ENCODE measurements at places on chromosomes 12 and 14.

GRCh38 chr12:66932126-66932525 lies 253.2 kb upstream of the GRIP1 start:
- DNase-seq, result no peak

DNA sequence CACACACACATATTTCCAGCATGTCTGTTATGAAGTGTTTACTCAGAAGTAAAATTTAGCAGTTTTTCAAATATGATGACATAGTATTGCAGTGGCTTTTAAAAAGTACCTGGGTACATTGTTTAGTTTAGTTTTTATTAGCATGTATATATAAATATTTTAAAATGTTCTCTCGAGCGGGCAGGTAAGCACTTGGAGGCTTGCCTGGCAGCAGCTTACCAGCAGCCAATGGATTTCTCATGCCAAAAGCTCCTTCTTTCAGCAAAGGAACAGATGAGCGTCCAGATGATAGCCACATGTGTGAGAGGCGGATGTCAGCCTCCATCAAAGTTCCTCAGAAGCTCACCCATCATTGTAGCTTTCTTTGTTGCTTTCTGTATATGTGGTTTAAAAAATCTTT lies 57.2 kb upstream of the LRIG3 start:
- DNase-seq, result no peak

GRCh38 chr14:86902176-86902950 lies 1090.6 kb downstream of the GALC start:
- DNase-seq, result no peak

- no peak for DNase-seq
Measured at GRCh38 chr14:68173227-68173972, 353.8 kb downstream of the RAD51B start.

- DNase-seq, result peak; percentile 85
Measured at GRCh38 chr12:39103552-39104165, 198.3 kb upstream of the CPNE8 start.

GRCh38 chr14:102352213-102352612 lies 10.5 kb downstream of the CINP start:
- no peak for DNase-seq

- DNase-seq, result no peak
Measured at GRCh38 chr12:1644534-1645438, 15.8 kb downstream of the WNT5B start.

- no peak for DNase-seq
Measured at GRCh38 chr12:132154941-132155770, 10.9 kb downstream of the NOC4L start.

GRCh38 chr12:45336762-45337596 lies 121.1 kb downstream of the ANO6 start:
- no peak for DNase-seq

GRCh38 chr14:24870949-24871701 lies 178.8 kb downstream of the STXBP6 start:
- DNase-seq, result no peak

DNA sequence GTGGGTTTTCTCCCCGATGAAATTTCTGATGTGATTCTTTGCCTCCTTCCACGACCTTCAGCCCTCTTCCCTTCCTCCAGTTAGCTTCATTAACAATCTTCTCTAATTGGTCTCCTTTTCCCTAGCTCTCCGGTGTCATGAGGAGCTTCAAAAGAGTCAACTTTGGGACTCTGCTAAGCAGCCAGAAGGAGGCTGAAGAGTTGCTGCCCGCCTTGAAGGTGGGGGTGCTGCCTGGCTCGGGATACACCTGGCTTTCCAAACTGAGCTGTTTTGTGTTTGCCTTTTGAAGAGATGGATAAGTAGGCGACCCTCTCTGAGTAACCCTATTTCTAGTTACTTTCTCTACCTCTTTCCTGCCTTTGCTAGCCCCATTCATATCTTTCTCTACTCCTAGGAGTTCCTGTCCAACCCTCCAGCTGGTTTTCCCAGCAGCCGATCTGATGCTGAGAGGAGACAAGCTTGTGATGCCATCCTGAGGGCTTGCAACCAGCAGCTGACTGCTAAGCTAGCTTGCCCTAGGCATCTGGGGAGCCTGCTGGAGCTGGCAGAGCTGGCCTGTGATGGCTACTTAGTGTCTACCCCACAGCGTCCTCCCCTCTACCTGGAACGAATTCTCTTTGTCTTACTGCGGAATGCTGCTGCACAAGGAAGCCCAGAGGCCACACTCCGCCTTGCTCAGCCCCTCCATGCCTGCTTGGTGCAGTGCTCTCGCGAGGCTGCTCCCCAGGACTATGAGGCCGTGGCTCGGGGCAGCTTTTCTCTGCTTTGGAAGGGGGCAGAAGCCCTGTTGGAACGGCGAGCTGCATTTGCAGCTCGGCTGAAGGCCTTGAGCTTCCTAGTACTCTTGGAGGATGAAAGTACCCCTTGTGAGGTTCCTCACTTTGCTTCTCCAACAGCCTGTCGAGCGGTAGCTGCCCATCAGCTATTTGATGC lies 797 bp downstream of the ESPL1 start:
- no peak for DNase-seq
